ENCODE measurements at places on chromosomes 3 and 15.

DNA sequence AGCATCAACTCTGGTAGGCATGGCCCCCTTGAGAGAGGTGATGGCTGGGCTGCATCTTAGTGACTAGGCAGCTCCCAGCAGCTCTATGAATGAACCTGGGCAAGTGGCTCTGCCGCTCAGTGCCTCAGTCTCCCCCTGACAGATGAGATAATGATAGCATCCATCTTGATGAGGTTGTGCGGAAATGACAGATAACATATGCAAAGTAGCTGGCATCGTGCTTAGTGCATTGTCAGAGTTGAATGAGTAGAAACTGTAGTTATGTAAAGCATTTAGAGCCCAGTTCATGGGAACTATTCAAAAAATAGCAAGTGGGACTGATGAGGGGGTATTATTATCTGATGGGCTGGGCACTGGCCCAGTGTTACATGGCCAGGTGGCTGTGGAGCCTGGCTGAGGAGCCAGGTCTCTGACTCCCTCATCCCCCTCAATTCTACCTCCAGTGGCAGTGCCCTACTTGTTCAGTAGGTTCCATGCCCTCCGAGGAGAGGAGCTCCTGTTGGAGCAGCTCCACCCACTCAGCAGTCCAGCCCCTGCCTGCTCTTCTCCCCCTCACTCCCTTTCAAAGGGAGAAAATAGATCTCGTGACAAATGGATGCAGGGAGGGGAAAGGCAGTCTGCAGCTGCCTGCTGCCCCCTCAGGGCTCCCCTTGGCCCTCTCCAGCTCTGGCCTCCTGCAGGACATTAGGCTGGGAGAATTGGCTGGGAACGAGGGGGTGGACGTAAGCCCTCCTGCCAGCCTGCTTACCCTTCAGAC lies 6.6 kb downstream of the PRKCD start:
- DNase-seq: no peak

DNA sequence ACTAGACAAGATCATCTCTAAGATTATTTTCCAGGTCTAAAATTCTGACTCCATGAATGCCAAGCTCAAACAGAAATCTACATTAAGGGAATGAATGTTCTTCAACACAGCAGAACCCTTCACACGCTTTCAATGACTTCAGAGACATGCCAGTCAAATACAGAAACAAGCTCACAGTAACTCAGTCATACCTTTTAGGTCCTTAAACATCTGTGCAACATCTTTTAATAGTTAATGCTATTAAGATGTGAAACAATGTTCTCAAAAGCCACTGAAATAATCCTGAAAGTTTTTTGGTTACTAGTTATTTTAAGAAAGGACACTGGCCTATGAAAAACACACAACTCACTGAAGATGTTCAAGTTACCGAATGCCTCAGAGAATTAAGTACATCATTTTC lies 2.5 kb downstream of the DLG1 start:
- DNase-seq: no peak

GRCh38 chr15:68962465-68962864 lies 32.1 kb downstream of the SPESP1 start:
- no peak for DNase-seq

DNA sequence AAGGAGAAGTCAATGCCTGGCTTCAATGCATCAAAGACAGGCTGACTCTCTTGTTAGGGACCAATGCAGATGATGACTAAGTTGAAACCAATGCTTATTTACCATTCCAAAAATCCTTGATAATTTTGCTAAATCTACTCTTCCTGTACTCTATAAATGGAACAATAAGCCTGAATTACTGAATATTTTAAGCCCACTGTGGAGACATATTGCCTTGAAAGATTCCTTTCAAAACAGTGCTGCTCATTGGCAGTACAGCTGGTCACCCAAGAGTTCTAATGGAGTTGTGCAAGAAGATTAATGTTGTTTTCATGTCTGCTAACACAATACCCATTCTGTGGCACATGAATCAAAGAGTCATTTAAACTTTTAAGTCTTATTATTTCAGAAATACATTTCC lies 181.0 kb upstream of the CBLB start:
- DNase-seq: no peak

DNA sequence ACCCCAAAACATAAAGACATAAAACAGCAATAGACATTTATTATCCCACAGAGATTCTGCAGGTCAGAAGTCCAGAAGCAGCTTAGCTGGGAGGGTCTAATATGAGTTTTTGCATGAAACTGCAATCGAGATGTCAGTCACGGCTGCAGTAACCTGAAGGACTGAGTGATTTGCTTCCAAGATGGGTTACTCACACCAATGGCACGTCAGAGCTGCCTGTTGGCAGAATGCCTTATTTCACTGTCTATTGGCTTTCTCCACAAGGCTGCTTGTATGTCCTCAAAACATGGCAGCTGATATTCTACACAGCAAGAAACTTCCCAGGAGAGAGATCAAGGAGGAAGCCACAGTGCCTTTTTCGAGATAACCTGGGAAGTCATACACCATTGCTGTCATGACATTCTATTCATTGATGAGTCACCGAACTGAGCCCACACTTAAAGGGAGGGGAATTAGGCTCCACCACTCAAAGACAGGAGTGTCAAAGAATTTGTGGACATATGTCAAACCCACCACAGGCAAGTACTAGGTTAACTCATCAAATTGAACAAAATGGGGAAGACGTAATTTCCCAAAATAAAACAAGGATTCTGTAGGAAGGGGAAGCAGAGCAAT lies 122.2 kb downstream of the SYNPR start:
- DNase-seq: no peak

DNA sequence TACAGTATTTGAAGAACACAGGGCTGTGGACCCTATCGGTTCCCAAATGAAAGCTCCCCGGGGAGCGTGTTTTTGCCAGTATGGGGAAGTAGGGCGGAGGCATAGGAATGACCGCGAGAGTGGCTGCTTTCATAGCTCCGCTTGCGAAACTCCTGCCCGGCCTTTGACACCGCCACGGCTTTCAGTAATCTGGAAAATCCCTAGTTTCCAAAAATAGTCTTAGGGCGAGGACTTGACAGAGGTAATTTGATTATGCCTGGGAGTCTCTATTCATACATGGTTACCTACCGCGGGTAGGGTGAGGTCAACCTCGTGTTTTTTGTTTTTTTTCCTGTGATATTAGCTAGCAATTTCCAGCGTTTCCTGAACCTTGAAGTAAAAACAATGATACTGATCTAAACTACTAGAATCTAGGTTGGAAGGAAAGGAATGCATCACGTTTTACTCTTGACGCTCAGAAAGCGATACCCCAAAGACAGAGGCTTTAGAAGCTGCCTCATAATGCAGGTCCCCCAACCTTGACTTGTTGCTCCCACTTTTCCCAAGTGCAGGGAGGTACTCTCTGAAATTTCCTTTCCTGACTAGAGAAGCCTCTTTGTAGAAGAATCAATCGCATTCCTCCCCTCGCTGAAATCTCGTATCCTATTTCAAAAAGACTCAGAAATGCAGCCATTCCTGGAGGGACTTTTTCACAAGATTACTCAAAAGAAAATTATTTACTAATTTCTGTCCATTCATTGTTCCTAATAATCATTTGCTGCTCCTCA lies 894 bp upstream of the CCNL1 start:
- DNase-seq: peak; percentile 46

DNA sequence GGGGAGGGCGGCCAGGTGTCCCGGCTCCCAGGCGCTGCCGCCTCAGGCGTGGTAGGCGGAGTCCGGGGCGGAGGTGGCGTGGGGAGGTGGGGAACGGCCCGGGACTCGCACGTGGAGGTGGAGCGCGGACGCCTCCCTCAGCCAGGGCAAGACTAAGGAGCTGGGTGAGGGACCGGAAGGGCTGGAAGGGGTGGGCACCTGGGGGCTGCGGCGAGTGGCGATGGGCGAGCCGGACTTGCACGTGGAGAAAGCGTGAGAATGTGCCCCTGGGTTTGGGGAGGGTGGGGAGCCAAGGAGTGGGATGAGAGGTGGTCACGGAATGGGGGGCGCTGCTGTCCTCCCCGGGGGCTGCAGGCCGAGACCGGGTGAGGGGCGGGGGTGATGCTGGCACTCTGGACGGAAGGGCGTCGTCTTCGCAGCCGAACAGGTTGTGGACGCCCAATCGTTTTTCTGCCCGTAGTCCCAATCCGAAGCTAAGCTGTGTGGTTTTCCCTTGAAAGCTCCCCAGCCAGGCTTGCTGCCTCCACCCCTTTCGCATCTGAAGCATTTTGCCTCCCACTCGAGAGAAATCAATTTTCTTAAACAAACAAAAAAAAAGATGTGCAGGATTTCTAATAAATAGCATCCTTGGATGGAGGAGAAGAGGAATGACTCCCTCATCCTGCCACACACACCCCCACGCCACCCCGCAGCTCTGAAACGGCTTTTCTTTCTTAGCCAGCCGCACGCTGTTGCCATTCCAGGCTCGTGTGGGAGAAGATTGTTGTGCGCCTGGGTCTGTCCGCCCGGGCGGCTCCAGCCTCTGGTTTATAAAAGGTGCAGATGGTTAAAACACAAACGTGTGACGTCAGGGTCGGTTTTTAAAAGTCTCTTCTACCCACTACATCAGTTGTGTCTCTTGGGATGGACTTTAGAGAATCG lies 62.5 kb upstream of the ANKRD28 start:
- DNase-seq: peak; percentile 32

- no peak for DNase-seq
Observed at GRCh38 chr15:78405336-78405924, 32.6 kb upstream of the IREB2 start.

- DNase-seq: no peak
Observed at GRCh38 chr15:51814606-51815005, 14.8 kb upstream of the TMOD3 start.

DNA sequence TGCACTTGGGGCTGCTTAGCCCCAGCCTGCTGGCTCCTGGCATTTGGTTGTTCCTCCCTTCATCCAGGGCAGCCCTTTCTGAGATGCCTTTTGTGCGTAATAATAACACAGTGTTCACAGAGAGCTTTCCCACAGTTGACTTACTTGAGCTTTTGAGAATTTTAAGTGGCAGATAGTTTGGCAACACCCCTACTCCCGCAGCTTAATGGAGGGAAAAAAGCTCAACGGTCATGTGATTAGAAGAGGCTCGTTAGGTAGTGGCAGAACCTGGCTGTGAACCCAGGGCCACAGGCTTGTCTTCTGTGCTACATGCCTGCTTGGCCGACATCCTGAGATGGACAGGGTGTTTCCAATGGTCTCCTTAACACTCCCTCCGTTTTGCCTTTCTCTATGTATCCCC lies 4.7 kb downstream of the KBTBD13 start:
- DNase-seq: no peak

- DNase-seq: no peak
Observed at GRCh38 chr3:30508339-30508738, 98.1 kb upstream of the TGFBR2 start.

- DNase-seq: peak; percentile 60
Observed at GRCh38 chr3:47266709-47267489, 15.7 kb downstream of the KIF9 start.

GRCh38 chr3:180749796-180750195 lies 70.5 kb upstream of the CCDC39 start:
- no peak for DNase-seq

DNA sequence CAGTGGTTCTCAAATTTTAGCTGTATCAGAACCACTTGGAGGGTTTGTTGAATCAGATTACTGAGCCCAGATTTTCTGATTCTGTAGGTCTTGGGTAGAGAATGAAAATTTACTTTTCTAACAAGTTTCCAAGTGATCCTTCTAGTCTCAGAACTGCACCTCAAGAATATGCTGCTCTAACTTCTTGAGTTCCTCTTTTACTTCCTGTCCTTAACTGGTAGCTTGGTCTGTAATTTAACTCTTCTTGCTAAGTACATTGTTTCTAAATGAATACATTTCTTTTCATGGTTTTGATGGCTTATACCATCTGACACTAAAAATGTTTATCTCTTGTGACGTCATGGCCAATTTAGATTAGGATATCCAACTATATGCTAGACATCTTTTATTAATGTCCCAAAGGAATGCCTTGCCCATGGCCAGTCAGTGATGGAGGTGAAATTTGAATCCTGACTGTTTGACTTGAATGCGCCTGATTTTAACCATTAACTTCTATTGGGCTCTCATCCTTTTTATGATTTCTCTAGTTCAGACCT lies 262.6 kb upstream of the NAALADL2 start:
- no peak for DNase-seq

DNA sequence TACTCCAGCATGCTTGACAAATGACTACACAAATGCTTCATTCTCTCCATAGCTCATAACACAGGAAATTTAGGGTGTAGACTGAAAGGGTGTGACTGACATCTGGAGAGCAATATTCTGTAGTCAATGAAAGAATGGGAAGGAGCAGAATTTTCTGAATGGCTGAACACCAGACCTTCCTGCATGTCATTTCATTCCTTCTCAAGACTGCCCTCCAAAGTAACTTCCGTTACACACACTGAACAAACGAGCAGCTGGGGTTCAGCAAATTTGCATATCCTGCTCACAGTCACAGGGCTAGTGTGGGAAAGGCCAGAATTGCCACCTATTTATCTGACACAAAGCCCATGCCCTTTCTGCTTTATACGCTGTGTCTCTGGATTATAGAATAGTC lies 325.0 kb upstream of the CFAP20DC start:
- DNase-seq: peak; percentile 60

GRCh38 chr15:41691471-41691870 lies 31.3 kb downstream of the MGA start:
- DNase-seq: peak; percentile 18

DNA sequence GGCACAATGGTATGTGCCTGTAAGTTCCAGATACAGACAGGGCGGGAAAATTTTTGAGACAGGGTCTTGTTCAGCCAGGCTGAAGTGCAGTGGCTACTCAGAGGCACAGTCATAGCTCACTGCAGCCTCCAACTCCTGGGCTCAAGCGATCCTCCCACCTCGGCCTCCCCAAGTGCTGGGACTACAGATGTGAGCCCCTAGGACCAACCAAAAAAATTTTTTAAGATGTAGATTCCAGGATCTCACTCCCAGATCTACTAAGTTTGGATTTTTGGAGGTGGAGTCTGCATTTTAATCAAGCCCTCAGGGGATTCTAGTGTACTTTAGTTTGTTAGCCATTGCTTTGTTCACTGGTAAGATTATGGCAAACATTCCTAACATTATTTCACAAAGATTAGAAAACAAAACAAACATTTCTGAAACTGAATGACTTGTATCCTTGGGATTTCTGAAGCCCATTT lies 2.7 kb downstream of the LIPH start:
- no peak for DNase-seq

DNA sequence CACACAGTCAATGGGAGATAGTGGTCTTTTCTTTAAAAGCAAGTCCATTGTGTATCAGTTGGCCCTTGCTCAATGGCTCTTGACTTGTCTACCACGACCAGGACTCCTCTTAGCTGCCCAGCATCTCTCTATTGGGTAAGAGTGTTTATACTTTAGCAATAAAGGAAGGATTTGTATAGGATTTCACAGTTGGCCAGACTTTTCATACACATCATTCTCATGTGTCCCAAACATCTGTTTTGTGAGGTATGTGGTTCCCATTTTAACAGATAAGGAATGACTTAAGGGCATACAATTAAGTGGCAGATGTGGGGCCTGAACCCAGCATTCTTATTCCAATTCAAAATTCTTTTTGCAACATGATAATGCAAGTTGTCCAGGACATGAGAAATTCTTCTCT lies 191.5 kb downstream of the CHST2 start:
- DNase-seq: no peak

- DNase-seq: no peak
Observed at GRCh38 chr3:188497021-188497420, 343.1 kb downstream of the LPP start.

- DNase-seq: no peak
Observed at GRCh38 chr3:138767498-138768104, 67.1 kb downstream of the PIK3CB start.
